ENCODE measurements at places on chromosomes 7 and 10.
A peak's percentile ranks its signal among the peaks of the same experiment; 100 is the strongest.

- peak; percentile 96 for DNase-seq
These were observed 15.8 kb downstream of the FZD9 start for GRCh38 chr7:73449422-73449821.

- no peak for DNase-seq
These were observed 519.4 kb downstream of the SUGCT start for GRCh38 chr7:40654171-40654570.

- DNase-seq = no peak
These were observed 18.5 kb upstream of the C10orf67 start for GRCh38 chr10:23362879-23363792.

GRCh38 chr10:456486-456885, 233.0 kb downstream of the DIP2C start:
- no peak for DNase-seq

GRCh38 chr10:97896756-97897358, 47.2 kb downstream of the GOLGA7B start:
- DNase-seq = peak; percentile 44

DNA sequence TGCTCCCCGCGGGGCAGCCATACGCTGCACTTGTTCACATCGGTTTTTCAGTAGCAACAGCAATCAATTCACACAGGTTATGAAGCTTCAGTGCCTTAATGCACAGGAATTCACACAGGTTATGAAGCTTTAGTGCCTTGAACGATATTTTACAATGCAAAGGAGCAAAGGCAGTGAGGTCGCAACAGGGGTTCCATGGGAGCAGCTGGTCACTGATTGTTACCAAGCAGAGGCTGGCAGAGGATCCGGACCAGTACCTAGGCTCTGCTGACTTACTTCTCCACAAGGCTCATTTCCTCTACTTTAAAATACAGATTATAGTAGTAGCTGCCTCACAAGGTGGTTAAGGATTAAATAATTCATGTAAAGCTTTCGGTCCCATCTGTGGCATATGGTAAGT, 95.2 kb upstream of the ODAD2 start:
- DNase-seq = no peak

Data from NCI-H1417 (cell line).